ENCODE measurements at places on chromosomes 2 and 18. TPM values are rescaled to one million over a fixed set of nuclear protein-coding genes. Genes with fewer than 3 reads are reported as not detected.

The DCDC2C gene
- not detected for total RNA-seq

The CD8B2 gene
- not detected for total RNA-seq

The SCYGR4 gene
- total RNA-seq, result not detected

The NDC80 gene
- 16.4 TPM for total RNA-seq

The MAL gene
- not detected for total RNA-seq

The EVX2 gene
- not detected for total RNA-seq

The LRRTM1 gene
- not detected for total RNA-seq

The ACADL gene
- not detected for total RNA-seq

The ZSWIM2 gene
- total RNA-seq, result not detected

The GNAL gene
- not detected for total RNA-seq

The PTPRM gene
- total RNA-seq, result 29.6 TPM

The GAD1 gene
- not detected for total RNA-seq

The VAMP8 gene
- total RNA-seq, result not detected

The LGALSL gene
- 0.29 TPM for total RNA-seq

The GATA6 gene
- total RNA-seq, result 14.9 TPM

The GPAT2 gene
- total RNA-seq, result 3.0 TPM

The SERPINB2 gene
- total RNA-seq, result not detected

The SERPINB13 gene
- total RNA-seq, result not detected

The PLB1 gene
- total RNA-seq, result 1.9 TPM

The CFAP65 gene
- total RNA-seq, result not detected

The RAB17 gene
- total RNA-seq, result not detected

The SIGLEC15 gene
- not detected for total RNA-seq

The UPP2 gene
- total RNA-seq, result not detected

The ESCO1 gene
- 11.0 TPM for total RNA-seq

The UGT1A8 gene
- total RNA-seq, result not detected

The MEIS1 gene
- 55.5 TPM for total RNA-seq

The ABCG5 gene
- not detected for total RNA-seq

The HRH4 gene
- not detected for total RNA-seq

The SERPINB8 gene
- 19.8 TPM for total RNA-seq

The HNMT gene
- 98.5 TPM for total RNA-seq

The RFTN2 gene
- total RNA-seq, result 1.9 TPM

The TMBIM1 gene
- total RNA-seq, result 215 TPM

The ANKRD53 gene
- total RNA-seq, result 3.2 TPM

The ACMSD gene
- total RNA-seq, result not detected
